ENCODE measurements at places on chromosomes 12 and 14. TPM values are rescaled to one million over a fixed set of nuclear protein-coding genes. Genes with fewer than 3 reads are reported as not detected.

DNA sequence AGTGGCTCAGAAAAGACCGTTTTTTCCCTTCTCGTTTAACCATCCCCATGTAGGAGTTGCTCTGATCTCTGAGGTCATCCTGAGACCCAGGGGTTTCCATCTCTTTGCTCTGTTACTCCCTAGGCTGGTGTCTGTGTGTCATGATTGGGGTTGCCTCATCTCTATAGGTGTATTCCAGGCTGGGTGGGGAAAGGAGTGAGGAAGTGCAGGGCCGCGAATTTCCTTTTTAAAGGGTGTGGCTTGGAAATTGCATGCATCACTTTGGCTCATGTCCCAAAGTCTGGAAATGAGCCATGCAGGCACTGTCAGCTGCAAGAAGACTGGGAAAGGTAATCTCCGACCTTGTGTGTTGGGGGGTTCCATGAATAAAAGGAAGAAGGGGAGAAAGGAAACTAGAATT lies 201.9 kb downstream of the AACS start:
- H3K27me3 ChIP-seq, result peaks cover 77% of the 10 kb centered on the region
- H3K4me1 ChIP-seq, result peaks cover 2% of the 10 kb centered on the region
- no peak for DNase-seq
- no peak overlapping the region for H3K27ac ChIP-seq
- H3K36me3 ChIP-seq, result no peaks in the 10 kb centered on the region

- DNase-seq, result no peak
- no peak overlapping the region for H3K4me3 ChIP-seq
- H3K27ac ChIP-seq, result no peak overlapping the region
- H3K36me3 ChIP-seq, result no peaks in the 10 kb centered on the region
These were observed 68.6 kb downstream of the C12orf50 start for GRCh38 chr12:87960566-87960965.

DNA sequence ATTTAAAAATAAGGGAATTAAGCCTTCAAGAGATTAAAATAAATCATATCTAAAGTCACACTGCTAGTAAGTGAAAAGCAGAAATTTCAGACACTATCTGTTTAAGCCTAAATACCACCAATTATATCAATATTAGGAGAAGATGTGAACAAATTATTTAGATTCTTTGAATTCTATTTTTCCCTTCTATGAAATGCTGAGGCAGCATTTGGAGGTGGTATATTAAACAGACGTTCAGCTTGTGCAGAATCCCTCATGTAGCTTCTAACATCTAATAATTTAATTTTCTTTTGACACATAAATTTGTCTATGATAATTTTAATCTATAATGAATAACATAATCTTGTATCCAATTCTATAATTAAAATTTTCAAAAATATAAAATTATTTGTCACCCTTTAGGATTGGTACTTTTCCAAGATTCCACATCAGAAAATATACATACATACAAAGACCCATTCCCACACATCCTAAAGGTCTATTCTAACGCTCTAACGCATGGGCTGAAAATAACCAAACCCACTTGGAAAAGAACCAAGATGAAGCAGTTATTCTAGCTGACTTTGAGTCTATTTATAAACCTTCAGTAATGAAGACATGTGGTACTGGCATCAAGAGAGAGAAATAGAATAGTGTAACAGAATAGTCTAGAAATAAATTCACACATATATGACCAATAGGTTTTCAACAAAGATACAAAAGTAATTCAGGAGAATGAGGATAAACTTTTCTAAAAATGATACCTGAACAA lies 751.8 kb downstream of the GALC start:
- H3K36me3 ChIP-seq, result no peaks in the 10 kb centered on the region
- H3K27ac ChIP-seq, result no peak overlapping the region
- H3K4me1 ChIP-seq, result peaks cover 9% of the 10 kb centered on the region
- no peak overlapping the region for H3K4me3 ChIP-seq
- DNase-seq, result no peak

DNA sequence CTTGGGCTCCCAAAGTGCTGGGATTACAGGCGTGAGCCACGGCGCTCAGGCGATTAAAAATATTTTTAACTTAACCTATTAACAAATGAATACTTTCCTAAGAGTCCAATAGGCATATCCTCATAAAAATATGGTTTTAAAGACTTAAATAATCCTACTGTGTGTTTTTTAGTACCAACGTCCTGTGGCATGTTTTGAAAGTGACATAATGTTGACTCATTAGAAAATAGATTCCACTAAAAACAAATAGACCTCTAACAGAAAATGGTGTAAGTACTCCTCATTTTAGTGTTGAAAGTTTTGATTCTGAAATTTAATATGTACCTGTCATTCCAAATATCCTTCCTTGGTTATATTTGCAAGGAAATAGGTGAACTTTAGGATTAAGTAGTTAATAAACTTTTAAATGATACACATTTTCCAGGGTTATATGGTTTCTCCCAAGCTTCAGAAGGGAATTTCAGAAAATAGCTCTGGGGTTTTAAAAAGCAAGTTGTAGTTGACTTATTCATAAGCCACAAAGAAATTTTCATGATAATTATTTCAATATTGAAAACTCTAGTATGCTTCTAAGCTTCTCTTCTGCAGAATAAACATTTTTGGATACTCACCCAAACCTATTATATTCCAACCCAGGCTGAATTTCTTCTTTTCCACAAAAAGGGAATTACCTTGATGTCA lies 12.1 kb upstream of the LUM start:
- H3K27ac ChIP-seq, result no peak overlapping the region
- H3K4me1 ChIP-seq, result peaks cover 21% of the 10 kb centered on the region
- no peak overlapping the region for H3K4me3 ChIP-seq
- no peaks in the 10 kb centered on the region for H3K27me3 ChIP-seq

- H3K36me3 ChIP-seq, result peaks cover 5% of the 10 kb centered on the region
- no peaks in the 10 kb centered on the region for H3K27me3 ChIP-seq
These were observed 36.7 kb downstream of the TMEM120B start for GRCh38 chr12:121749267-121749666.

Gene TSPAN19
- 0.66 TPM for total RNA-seq

Gene AQP5
- total RNA-seq, result not detected

Gene CCDC196
- total RNA-seq, result not detected

Measured in mesothelial cell of epicardium (in vitro differentiated cells).